ENCODE measurements at places on chromosomes 13 and 19.

GRCh38 chr13:70668293-70668692 is 560.0 kb upstream of the KLHL1 start:
- no peak for DNase-seq

DNA sequence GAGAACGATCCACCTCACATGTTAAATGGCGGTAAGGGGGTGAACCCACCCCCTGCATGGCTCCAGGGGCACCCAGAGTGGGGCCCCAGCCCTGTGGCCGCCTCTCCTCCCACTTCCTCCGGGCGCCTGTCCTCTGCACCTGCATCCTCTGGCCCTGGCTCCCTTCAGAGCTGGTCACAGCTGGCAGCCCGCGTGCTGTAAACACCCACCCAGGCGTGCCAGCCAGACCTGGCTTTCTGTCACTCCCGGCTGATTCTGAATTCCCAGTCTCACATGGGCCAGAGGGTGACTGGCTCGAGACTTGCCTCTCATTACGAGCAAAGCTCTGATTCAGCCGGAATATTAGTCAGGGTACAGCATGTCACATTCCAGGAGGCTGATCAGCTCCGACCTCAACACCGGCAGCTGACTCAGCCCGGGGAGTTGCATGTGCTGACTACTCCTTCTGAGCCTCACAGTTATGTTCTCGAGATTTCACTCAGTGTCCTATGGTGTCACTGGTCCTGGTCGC is 75.1 kb downstream of the GNG7 start:
- no peak for DNase-seq

GRCh38 chr13:91592056-91593014 is 193.9 kb downstream of the GPC5 start:
- no peak for DNase-seq

DNA sequence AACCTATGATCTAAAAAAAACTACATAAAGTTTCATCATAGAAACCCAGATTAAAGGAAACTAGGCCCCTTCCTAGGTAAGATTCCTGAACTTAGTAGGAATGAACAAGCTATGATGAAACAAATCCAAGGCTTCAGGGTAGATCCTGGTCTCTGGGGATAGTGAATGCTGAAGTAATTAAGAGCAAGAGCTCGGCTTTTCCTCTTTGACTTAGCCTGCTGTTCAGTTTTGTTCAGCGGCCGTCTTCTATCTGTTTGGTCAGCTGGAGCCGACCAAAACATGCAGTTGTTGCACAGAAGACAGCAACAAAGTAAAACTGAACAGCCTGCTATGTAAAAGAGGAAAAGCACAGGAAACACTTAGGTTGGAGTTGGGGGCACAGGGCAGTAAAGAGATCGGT is 44.1 kb upstream of the RFXAP start:
- DNase-seq = no peak

- DNase-seq = no peak
These were observed 17.8 kb downstream of the COL4A1 start for GRCh38 chr13:110289174-110289573.
